ENCODE measurements at places on chromosomes 13 and 19.

GRCh38 chr13:35292329-35292728 lies 184.2 kb downstream of the MAB21L1 start:
- DNase-seq: no peak

GRCh38 chr19:55016017-55016416 lies 22.0 kb downstream of the GP6 start:
- no peak for DNase-seq

GRCh38 chr13:30763786-30764413 lies 28.6 kb downstream of the ALOX5AP start:
- DNase-seq: no peak

GRCh38 chr13:29855009-29855408 lies 4.6 kb upstream of the UBL3 start:
- DNase-seq: no peak

DNA sequence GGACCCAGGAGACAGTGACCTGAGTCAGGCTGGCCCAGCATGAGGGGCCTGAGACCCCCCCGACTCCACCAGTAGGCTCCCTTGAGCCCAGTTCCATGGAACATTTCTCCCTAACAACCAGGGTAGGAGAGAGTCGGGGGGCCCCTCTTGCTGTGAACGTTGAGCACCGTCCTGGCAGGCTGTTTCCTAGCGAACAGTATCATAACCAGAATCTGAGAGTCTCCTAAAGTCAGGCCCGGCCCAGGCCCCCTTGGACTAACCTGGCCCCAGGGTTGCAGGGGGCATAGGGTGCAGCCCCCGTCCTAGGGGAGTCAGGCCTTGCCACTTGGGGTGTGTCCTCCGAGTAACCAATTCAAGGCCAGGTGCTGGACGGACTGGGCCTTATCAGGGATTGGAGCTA lies 13.7 kb downstream of the TMEM150B start:
- DNase-seq: no peak

- peak; percentile 73 for DNase-seq
Measured at GRCh38 chr13:94712812-94713560, 641 bp upstream of the SOX21 start.

DNA sequence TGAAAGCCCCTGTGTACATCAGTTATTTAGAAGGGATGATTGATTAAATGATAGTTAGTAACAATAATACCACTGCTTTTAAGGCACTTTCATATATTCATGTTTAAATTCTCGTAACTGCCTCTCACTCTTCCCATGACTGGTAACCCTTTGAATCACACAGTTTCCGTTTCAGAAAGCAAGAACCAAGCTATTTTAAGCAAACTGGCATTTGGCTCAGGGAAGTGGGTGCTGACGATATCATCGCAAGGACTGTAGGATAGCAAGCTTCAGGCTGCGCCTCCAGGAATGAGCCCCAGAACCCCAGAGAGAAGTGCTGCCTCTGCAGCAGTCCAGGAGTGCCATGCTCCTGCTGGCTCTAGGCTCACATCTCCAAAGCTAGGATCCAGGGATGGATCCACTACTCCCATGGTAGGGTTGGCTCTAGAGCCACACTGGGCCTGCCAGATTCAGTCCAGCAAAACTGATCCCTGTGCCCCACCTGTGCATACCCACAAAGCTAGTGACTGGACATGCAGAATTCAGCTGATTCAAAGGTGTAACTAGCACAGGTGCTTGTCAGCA lies 313.5 kb downstream of the SLC7A1 start:
- no peak for DNase-seq
